ENCODE measurements at places on chromosomes 12 and 14. TPM values are rescaled to one million over a fixed set of nuclear protein-coding genes. Genes with fewer than 3 reads are reported as not detected.

RTL1 gene
- 69.2 TPM for polyA plus RNA-seq

RNASE3 gene
- 0.27 TPM for polyA plus RNA-seq

NOS1 gene
- 0.77 TPM for polyA plus RNA-seq

C12orf42 gene
- polyA plus RNA-seq = 2.4 TPM

DCTN2 gene
- polyA plus RNA-seq = 157 TPM

SPX gene
- 32.7 TPM for polyA plus RNA-seq

MYF6 gene
- 119 TPM for polyA plus RNA-seq

SOAT2 gene
- polyA plus RNA-seq = 0.10 TPM

GRCh38 chr14:75631453-75631831, 29.2 kb downstream of the ERG28 start:
- no peak for DNase-seq

DNA sequence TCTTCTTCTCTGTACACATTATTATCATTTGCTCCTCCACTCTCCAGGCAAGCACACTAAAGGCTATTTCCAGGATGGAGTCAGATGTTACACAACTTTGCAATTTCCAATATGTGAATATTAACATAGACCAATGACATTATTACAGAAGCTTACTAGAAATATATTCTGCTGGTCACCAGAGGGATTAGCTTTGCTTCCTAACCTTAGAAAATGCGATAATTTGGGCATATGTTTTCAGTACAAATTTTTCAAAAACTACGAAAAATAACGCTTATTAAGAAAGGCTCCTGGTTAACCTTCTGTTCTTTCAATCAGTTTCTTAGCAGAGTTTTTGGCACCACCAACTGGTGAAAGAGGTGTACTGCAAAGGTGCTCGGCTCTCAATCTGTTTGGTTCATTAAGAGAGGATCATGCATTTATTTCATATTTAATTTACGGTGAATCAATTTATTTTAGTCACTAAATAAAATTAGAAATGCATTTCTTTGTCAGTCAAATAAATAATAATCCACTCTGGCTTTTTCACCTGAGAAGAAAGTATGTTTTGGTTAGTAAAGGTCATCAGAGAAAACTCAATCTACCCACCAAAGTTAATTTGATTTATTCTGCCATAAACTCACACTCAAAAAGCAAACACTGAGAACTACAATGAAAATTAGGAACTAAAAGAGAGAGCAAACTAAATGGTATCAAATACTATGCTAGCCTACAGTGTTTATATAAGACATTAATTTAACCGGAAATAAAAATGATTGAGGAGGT, 39.2 kb downstream of the EFCAB11 start:
- DNase-seq = peak; percentile 68

DNA sequence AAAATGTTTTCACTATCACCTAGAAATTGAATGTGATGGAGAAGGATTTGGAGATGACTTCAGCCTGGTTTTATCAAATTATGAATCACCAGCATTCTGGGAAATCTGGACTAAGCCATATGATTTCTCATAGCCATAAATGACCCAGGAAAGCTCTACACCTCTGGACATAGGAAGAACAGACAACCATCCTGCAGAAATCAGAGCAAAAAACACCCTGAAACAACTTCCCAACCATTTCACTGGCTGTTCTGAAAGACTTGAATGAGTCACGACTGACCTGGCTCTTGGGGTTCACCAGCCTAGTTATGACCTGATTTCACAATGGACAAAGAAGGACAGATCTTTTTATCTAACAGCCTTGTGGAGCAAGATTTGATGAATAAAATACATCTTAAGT, 123.8 kb downstream of the KCNH5 start:
- DNase-seq = no peak

GRCh38 chr12:45730348-45731189, 1.1 kb downstream of the ARID2 start:
- DNase-seq = peak; percentile 59

GRCh38 chr12:2679816-2680675, 114.7 kb upstream of the FKBP4 start:
- no peak for DNase-seq

DNA sequence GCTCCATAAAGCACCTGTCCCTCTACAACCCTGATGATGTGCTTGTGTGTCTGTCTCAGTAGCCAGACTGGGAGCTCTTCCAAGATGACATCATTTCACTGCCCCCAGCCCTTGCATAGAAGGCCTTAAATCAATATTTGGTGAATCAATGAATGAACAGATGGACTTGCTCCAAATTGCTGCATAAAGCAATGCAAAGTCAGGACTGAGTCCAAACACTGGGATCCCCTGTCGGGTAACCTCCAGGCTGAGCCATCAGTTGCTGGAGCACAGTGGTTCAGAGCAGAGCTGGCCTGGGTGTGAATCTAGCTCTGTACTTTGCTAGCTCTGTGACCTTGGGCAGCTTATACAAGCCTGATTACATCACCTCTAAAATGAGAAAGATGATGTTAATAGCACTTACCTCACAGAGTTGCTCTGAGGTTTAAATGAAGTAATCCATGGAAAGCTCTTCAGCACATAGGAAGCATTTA, 120.3 kb upstream of the VASH1 start:
- DNase-seq = peak; percentile 19

DNA sequence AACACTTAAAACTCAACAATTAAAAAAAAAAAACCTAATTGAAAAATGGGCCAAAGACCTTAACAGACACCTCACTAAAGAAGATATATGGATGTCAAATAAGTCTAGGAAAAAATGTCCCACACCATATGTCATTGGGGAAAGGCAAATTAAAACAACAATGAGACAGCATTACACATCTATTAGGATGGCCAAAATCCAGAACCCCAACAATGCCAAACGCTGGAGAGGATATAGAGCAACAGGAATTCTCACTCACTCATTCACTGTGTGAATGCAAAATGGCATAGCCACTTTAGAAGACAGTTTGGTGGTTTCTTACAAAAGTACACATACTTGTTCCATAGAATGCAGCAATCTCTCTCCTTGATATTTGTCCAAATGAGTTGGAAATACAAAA, 173.7 kb downstream of the SLC25A21 start:
- DNase-seq = no peak

DNA sequence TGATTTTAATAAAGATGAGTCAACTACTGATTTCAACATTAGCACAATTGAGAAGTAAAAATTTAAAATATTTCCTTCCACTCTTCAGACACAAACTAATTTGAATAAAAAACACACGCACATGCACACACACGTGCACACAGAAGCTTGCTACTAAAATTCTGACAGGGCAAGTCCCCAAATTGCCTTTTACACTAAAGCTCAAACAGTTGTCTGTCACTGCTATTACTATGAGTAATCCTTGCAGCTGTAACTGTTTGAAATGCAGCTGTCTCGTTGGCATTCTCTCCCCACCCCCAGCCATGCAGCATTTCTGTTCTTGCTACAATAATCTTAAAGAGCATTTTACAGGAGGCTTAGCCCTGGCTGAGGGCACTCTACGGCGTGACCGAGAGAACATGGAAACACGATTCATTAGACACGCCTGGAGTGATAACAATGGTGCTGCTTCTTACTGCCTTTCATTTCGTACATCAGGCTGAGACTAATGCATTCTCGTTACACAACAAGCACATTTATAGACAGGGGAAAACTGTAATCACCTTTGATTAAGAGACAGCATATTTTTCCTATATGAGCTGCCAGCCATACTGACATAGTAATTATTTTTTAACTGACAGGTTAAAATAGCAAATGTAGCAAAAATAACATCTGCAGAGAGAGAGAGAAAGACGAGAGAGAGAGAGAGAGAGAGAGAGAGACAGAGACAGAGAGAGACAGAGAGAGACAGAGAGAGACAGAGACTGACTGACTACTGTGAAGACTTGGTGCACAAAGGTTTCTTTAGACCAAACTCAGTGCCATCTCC, 153.8 kb downstream of the MED13L start:
- DNase-seq = no peak

GRCh38 chr14:94936901-94937685, 167.2 kb upstream of the GSC start:
- DNase-seq = peak; percentile 40

DNA sequence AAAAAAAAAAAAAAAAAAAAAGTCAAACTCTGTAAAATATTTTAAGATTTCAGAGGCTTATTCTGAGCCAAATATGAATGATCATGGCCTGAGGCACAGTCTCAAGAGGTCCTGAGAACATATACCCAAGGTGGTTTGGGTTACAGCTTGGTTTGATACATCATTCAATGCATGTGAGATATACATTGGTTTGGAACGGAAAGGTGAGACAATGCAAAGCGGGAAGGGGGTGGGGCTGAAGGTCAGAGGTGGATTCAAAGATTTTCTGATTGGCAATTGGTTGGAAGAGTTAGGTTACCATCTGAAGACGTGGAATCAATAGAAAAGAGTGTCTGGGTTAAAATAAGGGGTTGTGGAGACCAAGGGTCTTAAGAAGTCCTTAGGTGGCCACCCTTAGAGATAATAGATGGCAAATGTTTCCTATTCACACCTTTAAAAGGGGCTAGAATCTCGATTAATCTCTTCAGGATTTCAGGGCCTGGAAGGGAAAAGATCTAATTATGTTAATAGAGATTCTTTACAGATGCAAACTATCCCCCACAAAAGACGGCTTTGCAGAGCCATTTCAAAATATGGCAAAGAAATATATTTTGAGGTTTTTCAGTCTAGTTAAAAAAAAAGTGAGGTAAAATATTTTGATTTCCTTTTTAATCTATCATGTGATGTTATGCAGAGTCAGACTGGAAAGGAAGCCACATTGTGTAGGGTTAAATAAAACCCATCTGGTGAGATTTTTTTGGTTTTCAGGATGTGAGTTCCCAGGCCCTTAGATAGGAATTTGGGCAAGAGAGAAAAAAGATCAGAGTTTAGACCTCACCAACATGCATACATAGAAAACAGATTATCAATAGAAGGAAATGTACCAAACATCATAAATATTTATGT, 173.8 kb upstream of the CNOT2 start:
- no peak for DNase-seq

DNA sequence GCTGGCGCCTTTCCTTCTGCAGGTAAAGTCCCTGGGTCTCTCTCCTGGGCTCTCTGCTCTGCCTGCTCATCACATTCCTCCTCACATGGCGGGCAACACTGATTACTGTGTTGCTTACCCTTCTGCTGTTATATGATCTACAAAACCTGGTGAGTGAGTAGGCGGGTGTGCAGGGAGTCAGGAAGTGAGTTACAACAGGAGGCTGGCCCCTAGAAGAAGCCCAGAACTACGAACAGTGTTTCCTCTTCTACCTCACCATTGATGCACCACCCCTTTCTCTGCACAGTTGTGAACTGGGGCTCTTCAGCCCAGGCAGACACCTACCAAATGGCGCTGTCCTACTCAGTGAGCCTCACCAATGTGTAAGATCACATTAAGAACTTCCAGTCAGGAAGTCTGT, 4.9 kb upstream of the KLHL33 start:
- DNase-seq = no peak

DNA sequence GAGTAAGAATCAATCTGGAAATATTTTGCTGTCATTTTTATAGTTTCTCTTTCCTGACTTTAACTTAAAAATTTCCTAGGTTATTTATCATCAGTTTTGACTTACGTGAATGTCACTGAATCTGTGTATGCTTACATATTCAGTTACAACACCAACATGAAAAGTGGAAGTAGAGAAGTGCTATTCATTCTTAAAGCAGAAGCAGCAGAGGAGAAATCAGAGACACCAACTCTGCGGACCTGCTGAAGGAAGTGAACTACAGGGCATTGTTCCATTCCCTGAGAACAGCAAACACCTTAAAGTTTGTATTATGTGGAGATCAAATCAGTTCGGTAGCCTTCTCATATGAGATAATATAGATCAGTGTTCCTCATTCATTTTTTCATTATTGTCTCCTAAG, 34.1 kb downstream of the RAD51B start:
- no peak for DNase-seq

DNA sequence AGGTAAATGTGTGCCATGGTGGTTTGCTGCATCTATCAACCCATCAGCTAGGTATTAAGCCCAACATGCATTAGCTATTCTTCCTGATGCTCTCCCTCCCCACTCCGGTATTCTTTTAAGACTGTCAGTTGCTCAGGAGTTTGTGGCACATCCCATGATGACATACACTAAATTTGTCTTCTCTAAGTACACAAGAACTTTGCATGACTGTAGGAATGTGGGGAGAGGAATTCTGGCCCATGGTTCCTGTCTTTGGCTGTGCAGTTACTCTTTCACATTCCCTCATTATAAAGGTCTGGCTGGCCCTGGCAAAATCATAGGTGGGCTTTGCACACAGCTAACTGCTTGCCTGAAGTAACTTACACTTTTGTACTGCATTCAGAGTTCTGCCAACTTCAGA, 30.3 kb downstream of the HMGA2 start:
- no peak for DNase-seq
